ENCODE measurements at places on chromosomes 13 and 19. TPM values are rescaled to one million over a fixed set of nuclear protein-coding genes. Genes with fewer than 3 reads are reported as not detected.

Gene TBXA2R
- polyA plus RNA-seq, result not detected

Gene PPAN
- polyA plus RNA-seq, result 19.8 TPM

Gene WDR87
- polyA plus RNA-seq, result 0.09 TPM

Gene HMGB1
- 330 TPM for polyA plus RNA-seq

Gene ZNF728
- not detected for polyA plus RNA-seq

Gene HCST
- polyA plus RNA-seq, result not detected

Gene B3GNT3
- 0.12 TPM for polyA plus RNA-seq

Gene NLRP5
- polyA plus RNA-seq, result not detected

Gene ZNF223
- 6.9 TPM for polyA plus RNA-seq

Gene SGCG
- polyA plus RNA-seq, result not detected

Gene MYO1F
- polyA plus RNA-seq, result 3.4 TPM

Gene PRR20B
- not detected for polyA plus RNA-seq

Gene DAND5
- polyA plus RNA-seq, result not detected

Gene NALCN
- 0.38 TPM for polyA plus RNA-seq

Gene SLC17A7
- polyA plus RNA-seq, result 0.68 TPM

Gene TMEM150B
- polyA plus RNA-seq, result 0.62 TPM

Gene RAB3A
- polyA plus RNA-seq, result 3.4 TPM

Gene SPINT2
- polyA plus RNA-seq, result 3.9 TPM

Gene ZNF471
- polyA plus RNA-seq, result 18.7 TPM

Gene VRK3
- 24.5 TPM for polyA plus RNA-seq

Gene PPM1N
- 1.2 TPM for polyA plus RNA-seq

Gene RELB
- polyA plus RNA-seq, result 4.6 TPM

Gene PSG4
- polyA plus RNA-seq, result 0.80 TPM

Gene LRRC63
- not detected for polyA plus RNA-seq

Gene RNF17
- 1.4 TPM for polyA plus RNA-seq

Gene KLK3
- polyA plus RNA-seq, result not detected

Gene B3GNT8
- polyA plus RNA-seq, result 2.1 TPM

Gene NLRP7
- 0.57 TPM for polyA plus RNA-seq

Gene SHISA7
- polyA plus RNA-seq, result not detected

Gene NXNL1
- not detected for polyA plus RNA-seq

Gene ZNF560
- 0.11 TPM for polyA plus RNA-seq

Gene ZNF534
- polyA plus RNA-seq, result 0.75 TPM

Gene FLT3LG
- 3.8 TPM for polyA plus RNA-seq

Gene TNFSF9
- polyA plus RNA-seq, result 2.0 TPM

Gene ZNF44
- not detected for polyA plus RNA-seq

Gene NLRP11
- polyA plus RNA-seq, result not detected

Gene DPF1
- 3.2 TPM for polyA plus RNA-seq

Gene FBN3
- polyA plus RNA-seq, result 14.1 TPM

Gene TJP3
- 0.61 TPM for polyA plus RNA-seq

Gene GAPDHS
- not detected for polyA plus RNA-seq

Gene VSTM1
- not detected for polyA plus RNA-seq

Gene FFAR1
- not detected for polyA plus RNA-seq

Gene RNF225
- not detected for polyA plus RNA-seq

Gene PAK4
- polyA plus RNA-seq, result 12.2 TPM

Gene TMED1
- polyA plus RNA-seq, result 30.8 TPM

Gene ZNF844
- polyA plus RNA-seq, result 19.6 TPM

Gene ZNF132
- polyA plus RNA-seq, result 6.0 TPM

Gene SELENOV
- not detected for polyA plus RNA-seq

Gene IFI30
- polyA plus RNA-seq, result not detected

Gene TMPRSS9
- polyA plus RNA-seq, result 4.4 TPM

Gene AP2A1
- polyA plus RNA-seq, result 78.6 TPM

Gene FBXO17
- 23.3 TPM for polyA plus RNA-seq

Gene PIBF1
- polyA plus RNA-seq, result 31.4 TPM
